Naive thymus-derived CD4-positive, alpha-beta T cell (primary cell): ENCODE measurements at places on chromosomes 2 and 18.

- peak; percentile 7 for DNase-seq
These were observed 322.9 kb upstream of the KCNJ3 start for GRCh38 chr2:154375579-154375931.

- no peak for DNase-seq
These were observed 24.0 kb upstream of the COLEC12 start for GRCh38 chr18:524466-524865.

GRCh38 chr2:58427572-58428095, 186.5 kb upstream of the FANCL start:
- DNase-seq: no peak

GRCh38 chr2:207403950-207404349, 125.8 kb upstream of the CREB1 start:
- no peak for DNase-seq

- DNase-seq: no peak
These were observed 801.1 kb upstream of the RAB6C start for GRCh38 chr2:129178356-129178755.
